ENCODE measurements at places on chromosomes 6 and 20.

- no peak for DNase-seq
These were observed 31.7 kb upstream of the OSTM1 start for GRCh38 chr6:108106261-108106660.

- no peak for DNase-seq
These were observed 67.7 kb upstream of the GCM1 start for GRCh38 chr6:53216301-53216700.

DNA sequence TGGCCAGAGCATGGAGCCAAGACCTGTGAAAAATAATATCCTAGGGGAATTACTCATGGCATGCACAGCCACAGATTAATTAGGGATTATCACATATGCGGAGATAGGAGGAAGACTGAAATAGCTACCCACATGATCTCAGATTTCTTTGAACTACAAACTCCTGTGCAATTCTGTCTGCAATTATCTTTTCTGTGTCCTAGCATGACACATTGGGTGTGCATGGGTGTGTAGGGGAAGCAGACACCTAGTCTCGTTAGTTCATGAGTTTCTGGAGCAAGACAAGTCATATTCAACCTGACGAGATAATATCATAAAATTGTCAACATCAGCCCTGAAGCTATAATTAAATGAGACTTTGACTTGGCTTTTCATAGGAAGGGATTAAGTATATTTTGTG, 3.6 kb upstream of the SLC17A4 start:
- DNase-seq, result no peak

GRCh38 chr20:57383447-57384347, 7.5 kb upstream of the RBM38 start:
- no peak for DNase-seq

DNA sequence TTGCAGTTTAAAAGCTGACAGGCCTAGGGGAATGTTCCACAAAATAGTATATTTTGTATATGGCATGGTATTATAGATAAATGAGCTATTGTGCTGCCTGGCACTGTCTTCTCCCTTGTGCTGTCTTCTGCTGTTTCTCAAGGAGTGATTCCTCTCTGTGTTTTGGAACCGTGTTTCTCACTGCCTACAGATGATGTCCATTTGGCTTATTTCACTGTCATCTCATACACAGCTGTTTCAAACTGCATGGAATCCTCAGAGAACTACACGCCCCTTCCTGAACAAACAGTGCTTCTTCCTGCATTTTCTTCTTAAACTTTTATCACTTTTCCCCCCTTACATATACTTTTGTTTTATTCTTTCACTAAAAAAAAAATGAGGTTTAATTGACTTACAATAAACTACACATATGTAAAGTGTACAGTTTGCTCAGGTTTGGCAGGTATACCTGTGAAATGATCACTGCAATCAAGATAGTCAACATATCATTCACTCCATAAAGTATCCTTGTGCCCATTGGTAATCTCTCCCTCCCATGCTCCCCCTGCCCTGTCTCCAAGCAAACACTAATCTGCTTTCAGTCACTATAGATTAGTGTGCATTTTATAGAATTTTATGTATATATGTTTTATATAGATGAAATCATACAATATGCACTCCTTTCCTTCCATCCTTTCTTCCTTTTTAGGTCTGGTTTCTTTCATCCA, 43.0 kb downstream of the CBFA2T2 start:
- no peak for DNase-seq

GRCh38 chr20:64107736-64108457, 532 bp upstream of the NPBWR2 start:
- no peak for DNase-seq

GRCh38 chr6:14695579-14695978, 550.3 kb upstream of the JARID2 start:
- no peak for DNase-seq

GRCh38 chr6:78589436-78589835, 277.9 kb upstream of the IRAK1BP1 start:
- DNase-seq, result no peak

DNA sequence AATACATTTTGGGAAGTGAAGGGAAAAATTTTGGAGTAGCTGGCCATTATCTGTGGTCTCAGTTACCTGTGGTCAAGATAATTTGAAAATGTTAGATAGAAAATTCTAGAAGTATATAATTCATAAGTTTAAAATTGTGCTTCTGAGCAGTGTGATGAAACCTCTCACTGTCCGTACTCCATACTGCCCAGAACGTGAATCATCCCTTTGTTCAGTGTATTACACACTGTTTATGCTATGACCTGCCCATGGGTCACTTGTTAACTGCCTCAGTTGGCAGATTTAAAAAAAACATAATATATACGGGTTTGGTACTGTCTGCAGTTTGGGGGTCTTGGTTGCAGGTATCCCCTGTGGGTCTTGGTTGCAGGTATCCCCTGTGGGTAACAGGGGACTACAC, 4.1 kb upstream of the CALHM5 start:
- no peak for DNase-seq

- no peak for DNase-seq
These were observed 229.8 kb downstream of the SOX4 start for GRCh38 chr6:21823371-21823770.

GRCh38 chr6:1144842-1145767, 166.8 kb upstream of the FOXQ1 start:
- no peak for DNase-seq

GRCh38 chr20:48877304-48877703, 44.2 kb upstream of the ARFGEF2 start:
- no peak for DNase-seq

GRCh38 chr6:34674268-34674639, 22.3 kb downstream of the ILRUN start:
- DNase-seq, result no peak

DNA sequence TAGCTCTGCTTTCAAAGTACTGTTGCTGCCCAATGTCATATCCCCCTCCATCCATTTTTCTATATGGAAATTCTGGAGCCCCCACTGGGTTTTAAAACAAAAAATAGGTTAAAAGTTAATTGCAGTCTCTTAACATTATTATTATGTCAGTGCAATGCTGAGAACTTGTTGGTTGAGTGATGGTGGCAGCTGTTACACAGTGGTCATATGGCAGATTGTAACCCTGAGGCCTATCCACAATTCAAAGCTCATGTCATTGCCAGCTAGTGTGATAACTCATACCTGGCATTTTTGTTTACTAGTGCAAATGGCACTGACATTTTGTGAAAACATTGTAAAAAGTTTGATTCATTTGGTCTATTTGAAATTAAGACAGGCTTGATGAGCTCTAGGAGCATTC, 305.7 kb upstream of the FLRT3 start:
- no peak for DNase-seq

DNA sequence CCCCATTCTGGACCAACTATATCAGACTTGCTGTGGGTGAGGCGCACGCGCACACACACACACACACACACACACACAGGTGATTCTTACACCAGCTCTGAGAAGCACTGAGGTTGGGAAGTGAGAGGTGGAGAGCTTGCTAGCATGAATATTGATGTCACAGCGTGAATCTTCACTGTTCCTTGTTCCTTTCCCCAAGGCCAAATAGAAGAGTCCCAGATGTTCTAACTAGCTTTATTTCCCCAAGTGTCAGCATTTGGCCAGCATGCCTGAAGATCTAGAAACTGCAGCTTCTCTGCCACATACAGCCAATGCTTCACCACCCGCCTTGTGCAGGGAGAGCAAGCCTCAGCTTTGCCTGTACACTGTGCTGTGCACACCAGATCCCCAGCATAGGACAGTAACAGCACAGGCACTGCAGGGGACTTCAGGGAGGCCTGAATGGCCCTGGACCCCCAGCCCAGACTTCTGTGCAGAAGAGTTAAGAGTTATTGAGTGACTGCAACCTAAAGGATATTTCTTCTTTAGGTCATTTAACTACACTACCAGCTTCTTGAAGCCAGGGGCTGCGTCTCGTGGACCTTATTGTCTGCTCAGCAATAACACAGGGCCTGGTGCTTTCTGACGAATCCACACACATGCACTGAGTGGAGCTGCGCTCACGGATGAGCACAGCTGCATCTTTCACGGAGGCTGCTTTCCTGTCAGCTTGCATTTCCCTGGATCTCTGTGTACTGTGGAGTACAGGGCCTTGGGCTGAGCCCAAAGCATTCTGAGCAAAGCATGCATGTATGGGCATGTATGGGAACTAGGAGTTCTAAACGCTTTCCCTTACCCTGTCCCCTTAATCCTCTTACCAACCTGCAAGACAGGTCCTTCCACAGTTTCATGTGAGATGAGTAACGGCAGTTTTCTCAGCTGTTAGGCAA, 13.9 kb upstream of the CD93 start:
- no peak for DNase-seq

GRCh38 chr20:36473164-36473563, 68.2 kb upstream of the MYL9 start:
- DNase-seq, result no peak

DNA sequence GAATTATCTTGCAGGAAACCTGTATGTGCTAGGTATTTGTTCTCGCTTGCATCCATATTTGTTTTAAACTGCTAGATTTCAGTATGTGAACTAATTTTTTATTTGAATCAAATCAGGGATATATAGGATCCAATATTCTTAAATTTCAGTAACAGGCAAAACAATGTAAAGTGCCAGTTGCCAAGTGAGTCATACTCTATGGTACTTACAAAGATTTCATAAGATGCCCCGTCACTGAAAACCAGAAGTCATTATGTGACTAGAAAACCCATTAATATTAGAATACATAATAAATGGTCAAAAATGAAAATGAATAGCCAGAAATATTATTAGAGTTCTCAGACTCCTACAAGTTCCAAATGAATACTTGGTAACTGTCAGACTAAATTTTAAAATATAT, 481.2 kb downstream of the TFAP2A start:
- DNase-seq, result no peak

- DNase-seq, result peak; percentile 35
These were observed 765 bp upstream of the GMDS start for GRCh38 chr6:2245877-2246863.

DNA sequence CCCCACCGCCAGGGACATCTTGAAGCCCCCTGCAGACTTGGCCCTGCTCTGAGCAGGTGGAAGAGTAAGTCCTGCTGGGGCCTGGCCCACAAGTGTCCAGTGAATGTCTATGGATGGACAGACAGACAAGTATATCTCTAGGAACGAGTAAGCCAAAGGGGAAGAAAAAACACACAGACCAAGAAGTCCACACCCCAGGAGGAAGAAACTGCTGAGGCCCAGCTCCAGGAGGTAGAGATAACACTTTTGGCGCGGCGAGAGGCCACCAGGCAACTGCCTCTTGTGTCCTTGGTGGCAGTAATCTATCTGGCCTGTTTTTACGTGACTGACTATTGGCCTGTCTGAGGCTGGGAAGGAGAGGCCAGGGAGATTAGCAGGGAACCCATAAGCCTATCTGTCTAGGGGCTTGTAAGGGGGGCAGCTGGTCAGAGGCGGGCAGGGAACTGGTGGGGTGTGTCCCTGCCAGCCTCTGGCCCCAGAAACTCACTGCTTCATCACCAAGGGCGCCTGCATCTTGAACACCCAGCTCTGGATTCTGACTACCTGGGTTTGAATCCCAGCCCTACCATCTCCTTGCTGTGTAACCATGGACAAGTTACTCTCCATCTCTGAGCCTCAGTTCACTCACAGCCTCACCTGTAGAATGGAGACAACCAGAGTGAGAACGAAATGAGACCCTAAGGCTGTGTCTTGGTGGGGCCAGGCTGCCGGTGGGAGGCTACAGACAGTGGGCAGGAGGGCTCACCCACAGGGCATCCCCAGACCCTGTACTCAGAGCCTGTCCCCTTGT, 31.3 kb downstream of the C20orf203 start:
- DNase-seq, result no peak

DNA sequence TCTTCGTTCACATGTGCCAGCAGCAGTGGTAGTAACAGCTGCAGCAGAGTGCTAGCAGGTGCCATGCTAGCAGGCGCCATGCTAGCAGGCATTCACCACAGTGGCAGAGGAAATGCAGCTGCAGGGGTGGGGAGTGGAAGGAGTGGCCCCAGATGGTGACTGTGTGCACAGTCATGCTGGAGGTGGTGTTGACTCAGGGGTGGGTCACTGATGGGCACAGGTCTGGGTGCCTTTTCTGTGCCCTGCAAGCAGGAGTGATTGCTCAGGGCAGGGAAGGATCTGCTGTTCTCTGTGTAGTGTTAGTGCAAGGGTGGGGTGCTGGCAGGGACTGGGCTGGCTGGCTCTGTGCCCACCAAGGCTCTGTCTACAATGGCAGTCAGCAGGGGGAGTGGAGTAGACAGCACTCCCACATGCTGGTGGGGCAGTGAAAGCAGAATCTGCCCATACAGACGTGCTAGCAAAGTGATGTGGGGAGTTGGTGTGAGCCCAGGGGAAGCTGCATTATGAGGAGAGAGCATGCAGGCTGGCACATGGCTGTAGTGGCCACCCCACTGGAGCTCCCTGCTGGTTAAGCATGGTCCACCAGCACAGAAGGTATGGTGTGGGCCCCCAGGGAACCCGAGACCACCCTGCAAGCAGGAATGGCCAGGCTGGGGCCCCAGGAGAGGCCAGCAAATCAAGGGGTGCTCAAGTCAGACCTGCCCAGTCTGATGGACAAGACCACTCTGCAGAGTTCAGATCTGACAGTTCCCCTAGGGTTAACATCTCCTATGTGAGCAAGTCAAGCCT, 11.4 kb upstream of the TSPYL4 start:
- DNase-seq, result no peak

- no peak for DNase-seq
These were observed 11.4 kb downstream of the IYD start for GRCh38 chr6:150380256-150380655.

- DNase-seq, result peak; percentile 93
These were observed 8.7 kb upstream of the PMEPA1 start for GRCh38 chr20:57718490-57719009.

DNA sequence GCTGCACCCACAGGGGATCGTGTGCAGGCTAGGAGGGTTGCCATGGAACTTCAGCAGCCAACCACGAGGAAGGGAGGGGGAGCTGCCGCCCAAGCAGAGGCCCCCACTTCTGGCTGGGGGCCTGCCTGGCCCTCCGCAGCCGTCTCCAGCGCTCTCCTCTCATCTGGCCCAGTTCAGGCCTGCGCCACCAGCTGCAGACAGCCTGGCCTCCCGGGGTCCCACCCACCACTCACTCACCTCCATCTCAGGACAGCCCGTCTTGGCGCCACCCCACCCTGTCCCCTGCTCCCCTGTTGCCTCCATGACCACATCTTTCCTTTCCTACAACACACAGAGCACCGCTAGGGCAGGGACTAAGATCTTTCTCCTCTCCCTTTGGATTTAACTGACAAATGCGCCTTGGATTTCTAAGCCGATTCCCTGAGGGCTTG, 98.7 kb downstream of the ANKRD60 start:
- DNase-seq, result no peak

Measured in GM19239 (cell line).